ENCODE measurements at places on chromosomes 2 and 18.

GRCh38 chr2:226334981-226335720, 464.5 kb downstream of the IRS1 start:
- no peak for DNase-seq

- DNase-seq = no peak
These were observed 157.3 kb upstream of the APCDD1 start for GRCh38 chr18:10297086-10297485.

DNA sequence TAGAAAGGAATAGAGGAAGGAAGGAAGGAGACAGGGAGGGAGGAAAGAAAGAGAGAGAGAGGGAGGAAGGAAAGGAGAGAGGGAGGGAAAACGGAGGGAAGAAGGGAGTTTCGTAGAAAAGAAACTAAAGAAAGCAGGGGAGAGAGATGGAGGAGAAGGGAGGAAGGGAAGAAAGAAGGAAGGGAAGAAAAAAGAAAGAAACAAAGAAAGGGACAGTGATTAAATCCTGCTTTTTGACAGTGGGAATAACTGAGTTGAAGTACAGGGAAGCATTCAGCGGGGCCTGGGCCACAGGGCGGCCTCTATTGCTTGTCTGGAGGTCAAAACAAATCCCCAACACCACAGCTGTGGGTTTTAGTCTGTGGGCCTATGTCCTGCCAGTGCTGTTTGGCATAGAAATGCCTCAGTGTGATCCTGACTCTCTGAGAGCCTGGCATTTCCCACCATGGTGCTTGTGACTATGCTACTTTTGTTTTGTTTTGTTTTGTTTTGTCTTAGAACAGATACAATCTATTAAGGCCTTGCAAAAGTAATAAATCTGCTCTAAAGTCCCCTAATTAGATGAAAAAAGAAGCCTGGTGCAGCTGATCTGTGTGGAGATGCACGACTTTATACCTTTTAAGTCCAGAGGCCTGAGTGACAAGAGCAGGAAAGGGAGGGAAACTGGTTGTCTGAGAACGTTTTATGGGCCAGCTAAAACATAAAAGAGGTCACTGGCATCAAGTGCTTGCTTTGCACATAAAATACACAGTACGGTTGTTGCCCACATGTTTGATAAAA, 40.0 kb downstream of the IL1RL2 start:
- no peak for DNase-seq

DNA sequence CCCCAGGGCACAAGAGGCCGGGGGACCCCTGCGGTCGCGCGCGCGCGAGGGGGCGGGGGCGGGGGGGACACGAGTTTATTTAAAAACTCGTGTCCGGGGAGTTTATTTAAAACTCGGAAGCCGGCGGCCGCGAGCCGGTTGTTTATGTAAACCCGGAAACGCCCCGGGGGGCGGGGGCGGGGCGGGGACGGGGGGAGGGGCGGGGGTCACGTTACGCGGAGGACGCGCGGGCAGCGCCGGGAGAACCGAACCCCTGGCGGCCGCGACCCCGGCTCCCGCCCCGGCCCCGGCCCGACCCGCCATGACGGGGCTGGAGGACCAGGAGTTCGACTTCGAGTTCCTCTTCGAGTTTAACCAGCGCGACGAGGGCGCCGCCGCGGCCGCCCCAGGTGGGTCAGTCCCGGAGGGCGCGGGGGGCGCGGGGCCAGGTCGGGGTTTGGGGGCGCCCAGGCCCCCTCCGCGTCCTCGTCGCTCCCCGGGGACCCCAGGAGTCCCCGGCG, 4.4 kb downstream of the NFATC1 start:
- DNase-seq = no peak

GRCh38 chr2:3626812-3627499, 31.0 kb upstream of the ALLC start:
- DNase-seq = no peak

DNA sequence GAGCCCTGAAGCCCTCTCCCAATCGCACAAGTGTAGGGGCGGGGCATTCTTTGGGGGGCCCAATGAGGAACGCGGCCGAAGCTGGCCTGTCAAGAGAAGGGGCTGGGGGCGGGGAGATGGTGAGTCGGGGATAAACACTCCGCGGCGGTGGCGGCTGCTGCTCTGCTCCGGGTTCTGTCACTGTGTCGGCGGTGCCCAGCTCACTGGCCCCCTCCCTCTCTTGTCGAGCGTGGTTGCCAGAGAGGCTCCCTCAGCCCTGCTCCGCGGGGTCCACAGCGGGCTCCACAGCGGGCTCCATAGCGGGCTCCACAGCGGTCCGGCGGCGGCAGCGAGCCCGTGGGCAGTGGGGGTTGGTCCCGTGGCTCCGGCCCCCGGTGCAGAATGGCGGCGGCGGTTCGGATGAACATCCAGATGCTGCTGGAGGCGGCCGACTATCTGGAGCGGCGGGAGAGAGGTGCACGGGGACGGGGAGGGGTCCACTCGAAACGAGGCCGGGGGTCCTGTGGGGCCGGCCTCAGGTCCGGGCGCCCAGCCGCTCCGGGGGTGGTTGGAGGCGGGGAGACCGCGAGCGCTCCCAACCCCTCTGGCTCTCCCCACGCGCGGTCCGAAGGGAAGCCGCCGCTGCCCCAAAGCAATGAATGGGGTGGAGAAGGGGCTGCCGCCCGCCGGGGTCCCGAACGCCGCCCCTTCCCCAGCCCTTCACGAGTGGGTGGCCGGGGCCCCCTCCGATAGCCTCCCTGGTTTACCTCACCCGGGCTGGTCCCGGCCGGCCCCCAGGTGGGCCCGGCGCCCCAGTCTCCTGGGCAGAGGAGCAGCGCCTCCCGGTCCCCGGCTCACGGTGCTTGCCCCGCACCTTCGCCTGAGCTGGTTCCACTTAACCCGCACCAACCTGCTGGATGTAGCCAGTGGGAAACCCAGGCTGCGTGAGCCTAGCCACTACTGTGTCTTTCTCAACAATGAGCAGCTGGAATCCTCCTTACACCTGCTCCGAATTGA, at the start of gene MXD1:
Gene MXD1 (plus strand): TSS at position 160 of the 996 bp plus-strand sequence. CDS start 222 bp downstream, at position 382.
- peak; percentile 15 for DNase-seq

DNA sequence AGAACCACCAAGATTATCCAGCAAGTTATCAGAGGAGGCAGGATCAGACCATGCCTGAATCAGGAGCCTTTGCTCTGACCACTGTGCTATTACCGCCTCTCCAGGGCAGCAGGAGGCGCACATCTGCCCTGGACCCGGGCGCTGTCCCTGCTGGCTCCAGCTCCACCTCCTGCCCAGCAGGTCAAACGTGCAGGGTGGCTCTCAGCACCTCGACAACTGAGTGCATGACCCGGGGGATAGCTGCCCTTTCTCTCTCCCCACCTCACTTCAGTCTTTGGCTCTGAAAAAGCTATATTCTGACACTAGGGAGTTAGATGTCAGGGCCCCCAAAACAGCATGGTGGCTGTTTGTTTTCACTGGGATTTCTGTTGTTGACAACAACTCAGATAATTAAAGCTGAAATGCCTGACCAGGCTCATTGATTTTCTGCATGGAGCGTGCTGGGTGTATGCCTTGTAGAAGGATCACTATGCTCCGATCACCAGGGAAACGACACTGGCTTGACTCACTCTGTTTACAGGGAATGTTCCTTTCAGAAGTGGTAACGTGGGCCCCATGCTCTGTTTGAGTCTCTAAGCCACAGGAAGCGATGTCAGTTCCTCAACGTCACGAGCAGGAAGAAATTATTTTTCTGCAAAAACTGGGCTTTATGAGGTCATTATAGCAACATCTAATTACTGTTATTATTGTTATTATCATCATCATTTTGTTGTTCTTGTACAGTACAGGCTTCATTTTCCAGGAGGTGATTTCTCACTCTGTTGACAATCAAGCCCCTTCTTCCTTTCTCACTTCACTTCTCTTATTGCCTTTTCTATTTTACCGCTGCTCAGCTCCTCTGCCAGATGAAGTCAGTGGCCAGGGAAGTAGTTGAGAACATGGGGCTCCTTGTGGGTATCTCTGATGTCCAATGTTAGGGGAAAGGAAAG, 125.6 kb downstream of the PLB1 start:
- no peak for DNase-seq

GRCh38 chr2:190881598-190882410, 1.2 kb downstream of the GLS start:
- DNase-seq = peak; percentile 70

DNA sequence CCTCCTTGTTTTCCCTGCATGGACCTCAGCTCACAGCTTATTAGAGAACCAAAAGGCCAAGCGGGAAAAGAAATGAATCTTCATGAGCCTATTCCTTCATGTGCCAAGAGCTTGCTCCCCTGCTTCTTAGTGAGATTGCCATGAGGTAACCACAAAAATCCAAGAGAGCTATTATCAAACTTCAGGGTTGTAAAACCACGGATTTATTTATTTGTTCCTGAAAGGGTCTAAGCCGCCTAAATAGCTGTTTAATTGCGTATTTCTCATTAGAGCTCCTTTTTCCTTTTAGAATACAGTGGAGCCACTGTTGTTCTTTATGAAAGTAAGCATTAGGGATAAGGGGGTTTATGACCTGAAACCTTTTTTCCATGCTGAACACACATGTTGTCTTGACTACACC, 58.0 kb downstream of the SRD5A2 start:
- DNase-seq = no peak

DNA sequence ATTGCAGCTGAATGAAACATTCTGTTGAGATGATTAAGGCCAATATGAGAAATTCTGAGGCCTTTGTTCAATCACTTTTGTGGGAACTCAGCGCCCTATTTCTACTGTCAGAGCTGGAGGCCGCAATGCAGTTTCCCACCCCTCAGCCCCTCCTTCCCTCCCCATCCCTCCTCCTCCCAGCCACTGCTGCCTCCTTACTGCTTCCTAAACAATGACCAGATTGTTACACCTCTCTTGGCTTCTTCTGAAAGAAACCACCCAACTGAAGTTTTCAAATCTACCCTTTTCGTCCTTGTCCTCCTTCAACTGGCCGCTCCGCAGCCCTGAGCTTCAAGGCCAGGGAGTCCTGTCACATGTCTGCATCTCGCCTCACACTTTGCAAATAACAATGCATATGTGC, 36.7 kb upstream of the MAPK4 start:
- no peak for DNase-seq

GRCh38 chr18:78865771-78866310, 113.8 kb upstream of the SALL3 start:
- no peak for DNase-seq

DNA sequence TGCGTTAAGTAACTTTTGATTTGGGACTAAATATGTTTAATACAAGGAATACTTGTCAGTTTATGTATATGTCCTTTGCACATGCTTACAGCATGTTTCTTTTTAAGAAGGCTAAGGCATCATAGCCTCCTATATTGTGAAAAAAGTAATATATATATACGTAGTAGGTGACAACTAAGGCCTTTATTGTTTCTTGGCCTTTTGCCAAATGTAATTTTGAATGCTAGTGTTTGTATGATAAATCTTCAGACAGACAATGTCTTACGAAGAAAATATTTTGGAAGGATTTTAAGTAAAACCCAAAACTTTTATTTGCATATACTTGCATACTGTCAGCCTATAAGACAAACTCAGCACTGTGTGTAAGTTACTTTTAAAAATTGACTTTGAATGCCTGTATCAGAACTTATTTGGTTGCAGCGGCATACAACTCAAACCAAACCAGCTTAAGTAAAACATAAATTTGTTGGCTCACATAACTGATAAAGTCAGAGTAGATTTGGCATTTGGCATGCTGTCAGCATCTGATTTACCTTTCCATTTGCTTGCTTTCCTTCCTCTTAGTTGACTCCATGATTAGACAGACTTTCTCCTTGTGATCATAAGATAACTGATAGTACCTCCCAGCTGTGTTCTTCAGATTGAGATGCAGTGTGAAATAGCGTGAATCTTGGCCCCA, 24.4 kb downstream of the UBE2E3 start:
- no peak for DNase-seq

- peak; percentile 54 for DNase-seq
These were observed 769 bp downstream of the ATF2 start for GRCh38 chr2:175167076-175167791.

DNA sequence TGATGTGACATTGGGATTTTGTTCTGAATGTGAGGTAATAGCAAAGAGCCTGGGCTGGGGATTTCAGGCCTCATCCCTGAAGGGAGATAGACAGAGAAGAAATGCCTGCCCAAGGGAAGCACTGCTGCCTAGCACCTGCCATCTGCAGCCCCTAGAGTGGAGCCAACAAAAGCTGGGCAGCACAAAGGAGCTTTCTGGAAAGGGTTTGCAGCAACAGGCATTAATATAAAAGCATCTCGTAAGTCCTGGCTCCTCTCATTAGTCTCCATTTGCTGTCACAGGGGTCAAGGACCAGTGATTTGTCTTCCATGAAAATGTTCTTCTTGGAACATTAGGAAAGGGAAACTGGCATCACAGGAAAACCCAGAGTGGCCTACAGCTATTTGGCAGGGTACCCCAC, 157.2 kb upstream of the SLC14A2 start:
- no peak for DNase-seq

DNA sequence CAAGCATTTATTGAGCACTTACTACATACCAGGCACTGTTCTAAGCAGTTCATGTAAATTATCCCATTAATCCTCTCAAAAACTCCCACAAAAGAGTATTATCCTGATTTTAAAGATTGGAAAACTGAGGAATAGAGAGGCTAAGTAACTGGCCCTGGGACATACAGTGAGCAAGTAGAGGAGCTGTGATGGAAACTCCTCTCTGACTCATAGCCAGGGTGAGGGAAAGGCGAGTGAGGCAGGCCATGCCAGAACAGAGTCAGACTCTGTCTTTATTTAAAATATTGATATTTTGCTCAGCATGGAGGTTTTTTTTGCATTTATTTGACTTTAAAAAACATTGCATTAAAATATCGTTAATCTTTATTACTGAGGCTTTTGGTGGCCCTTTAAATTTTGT, 208.0 kb downstream of the LOXHD1 start:
- no peak for DNase-seq

DNA sequence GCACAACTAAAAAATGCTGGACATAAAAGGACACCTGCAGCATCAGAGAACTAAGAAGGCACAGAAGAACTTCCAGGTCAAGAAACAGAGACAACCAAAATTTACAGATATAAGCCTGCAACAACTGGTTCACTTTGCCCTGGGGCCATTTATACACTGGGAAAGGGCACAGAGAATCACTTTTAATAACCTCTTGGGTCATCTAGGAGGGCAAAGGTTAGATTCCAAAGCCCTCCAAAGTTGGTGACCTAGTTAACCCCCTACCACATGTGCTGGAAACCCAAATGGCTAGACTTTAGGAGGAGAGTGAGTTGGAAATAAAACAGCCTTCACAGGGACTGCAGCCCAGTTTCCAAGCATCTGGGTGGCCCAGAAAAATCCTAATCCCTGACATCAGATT, 3.3 kb downstream of the RNU4ATAC start:
- DNase-seq = no peak

- no peak for DNase-seq
These were observed 10.1 kb downstream of the TRAF3IP1 start for GRCh38 chr2:238330391-238330790.

DNA sequence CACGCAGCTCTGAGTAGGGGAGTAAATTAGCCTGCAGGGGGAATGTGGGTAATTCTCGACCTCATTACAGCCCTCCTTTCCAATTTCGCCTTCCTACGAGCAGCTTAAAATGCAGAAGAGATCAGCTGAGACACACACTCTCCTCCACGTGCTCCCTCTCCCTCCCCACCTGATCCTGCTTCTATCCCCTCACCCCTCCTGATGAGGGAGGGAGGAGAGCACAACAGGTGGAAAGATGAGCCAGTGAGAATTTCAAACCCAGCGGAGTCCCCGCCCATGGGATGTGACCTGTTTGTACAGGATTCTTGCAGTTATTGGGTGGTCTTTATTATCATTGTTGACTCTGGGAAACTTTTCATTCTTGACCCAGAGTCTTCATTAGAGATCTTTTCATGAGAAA, 35.5 kb downstream of the DDX18 start:
- DNase-seq = peak; percentile 52

Measured in NCI-H524 (cell line).